ENCODE measurements at places on chromosomes 12 and 14. TPM values are rescaled to one million over a fixed set of nuclear protein-coding genes. Genes with fewer than 3 reads are reported as not detected.

The TBC1D30 gene
- total RNA-seq = 0.45 TPM

The OAS1 gene
- total RNA-seq = not detected

The DCD gene
- not detected for total RNA-seq

The NRIP2 gene
- total RNA-seq = not detected

The KRT3 gene
- total RNA-seq = not detected

The CLECL1 gene
- total RNA-seq = not detected

The RIMBP2 gene
- total RNA-seq = not detected

The SLC25A47 gene
- total RNA-seq = not detected

The PIK3C2G gene
- not detected for total RNA-seq

The ADSS1 gene
- 2.7 TPM for total RNA-seq

The CAPZA3 gene
- not detected for total RNA-seq

The AGAP2 gene
- total RNA-seq = under 0.01 TPM

The KCNH5 gene
- total RNA-seq = 0.17 TPM

The KRT78 gene
- not detected for total RNA-seq

The GLIPR1L2 gene
- total RNA-seq = 0.15 TPM

The LUM gene
- total RNA-seq = 100 TPM

The ANKS1B gene
- total RNA-seq = not detected

The SLCO1B1 gene
- total RNA-seq = not detected

The OR6C4 gene
- total RNA-seq = not detected

The FOXN4 gene
- total RNA-seq = not detected

The TAS2R31 gene
- total RNA-seq = 0.15 TPM

The AICDA gene
- not detected for total RNA-seq

The NANOG gene
- total RNA-seq = not detected

The ANGEL1 gene
- total RNA-seq = 11.3 TPM

The FITM1 gene
- not detected for total RNA-seq

The ERP27 gene
- total RNA-seq = not detected

The TBX3 gene
- 66.3 TPM for total RNA-seq

The ZDHHC22 gene
- not detected for total RNA-seq

The LALBA gene
- not detected for total RNA-seq

The PRKAG1 gene
- 70.3 TPM for total RNA-seq

The OTOGL gene
- total RNA-seq = 0.17 TPM

The PLEKHG3 gene
- 9.1 TPM for total RNA-seq

The SRRM4 gene
- total RNA-seq = not detected

The PPM1H gene
- total RNA-seq = 0.59 TPM

The IGF1 gene
- not detected for total RNA-seq

The SLC6A15 gene
- total RNA-seq = 3.0 TPM

The A2ML1 gene
- total RNA-seq = not detected

The KCNJ8 gene
- total RNA-seq = 1.6 TPM

The WNT5B gene
- 74.3 TPM for total RNA-seq

The LRP1-AS gene
- not detected for total RNA-seq

The FGF6 gene
- not detected for total RNA-seq

The SLC4A8 gene
- 2.1 TPM for total RNA-seq

The IL26 gene
- not detected for total RNA-seq

The FBRSL1 gene
- total RNA-seq = 12.1 TPM

The PRIMA1 gene
- total RNA-seq = not detected

The CGRRF1 gene
- 7.6 TPM for total RNA-seq

The KRT85 gene
- not detected for total RNA-seq
